Activated T-cell treated with anti-CD3 and anti-CD28 coated beads for 4 hours (primary cell): ENCODE measurements at places on chromosomes 3 and 15.

DNA sequence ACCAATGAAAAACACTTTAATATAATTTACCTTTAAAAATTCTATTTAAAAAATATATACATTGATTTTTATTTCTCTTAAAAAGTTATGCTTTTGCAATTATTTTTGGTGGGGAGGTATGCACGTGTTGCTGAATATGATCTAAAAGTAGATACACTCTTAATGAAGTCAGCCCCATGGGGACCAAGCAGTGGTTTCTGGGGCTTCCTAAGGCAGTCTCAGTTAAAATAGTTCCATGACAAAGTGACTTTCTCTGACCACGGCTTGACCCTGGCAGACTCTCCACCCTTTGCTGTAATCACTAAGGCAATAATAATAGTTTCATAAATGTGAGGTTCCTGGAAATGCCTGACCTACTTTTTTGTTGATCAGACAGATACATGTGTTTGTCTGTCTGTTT is 50.4 kb downstream of the CCR4 start:
- DNase-seq, result no peak

- DNase-seq, result no peak
These were observed 4.4 kb downstream of the DALRD3 start for GRCh38 chr3:49013738-49014660.

- no peak for DNase-seq
These were observed 312.1 kb downstream of the GRM7 start for GRCh38 chr3:7172996-7173395.

GRCh38 chr3:29144807-29145206 is 136.1 kb upstream of the RBMS3 start:
- no peak for DNase-seq

DNA sequence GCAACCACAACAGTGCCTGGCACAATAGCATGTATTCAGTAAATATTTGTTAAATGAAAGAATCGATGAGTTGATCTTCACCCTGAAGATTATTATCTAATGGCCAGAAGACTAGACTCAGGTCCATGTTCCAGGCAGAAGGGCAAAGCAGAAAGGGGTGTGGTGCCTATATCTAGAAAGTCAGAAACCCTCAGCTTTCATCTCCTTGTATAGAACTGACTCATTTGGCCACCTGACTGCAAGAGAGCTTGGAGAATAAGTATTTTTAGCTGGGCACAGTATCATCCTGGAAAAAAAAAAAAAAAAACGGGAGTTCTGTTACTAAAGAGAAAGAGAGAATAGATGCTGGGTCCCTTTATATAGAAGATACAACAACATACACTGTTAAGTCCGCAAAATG is 69.7 kb upstream of the SPRED1 start:
- DNase-seq, result no peak

DNA sequence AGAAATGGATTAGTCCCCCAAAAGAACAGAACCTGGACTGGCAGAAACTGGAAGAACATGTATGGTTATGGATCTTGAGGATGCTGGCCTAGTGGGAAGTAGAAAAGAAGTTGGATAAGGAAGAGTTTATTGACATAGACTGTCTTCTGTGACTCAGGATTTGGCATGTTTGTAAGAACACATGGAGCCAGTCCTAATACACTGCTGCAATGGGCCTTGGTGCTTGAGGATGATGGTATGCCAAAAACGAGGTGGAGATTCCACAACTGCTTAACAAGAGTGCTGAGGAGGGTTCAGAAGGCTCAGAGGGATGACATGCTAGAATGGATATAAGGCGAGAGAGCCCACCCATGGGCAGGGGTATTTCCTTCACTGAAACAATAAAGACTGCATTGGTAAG is 22.4 kb downstream of the LZTFL1 start:
- no peak for DNase-seq

DNA sequence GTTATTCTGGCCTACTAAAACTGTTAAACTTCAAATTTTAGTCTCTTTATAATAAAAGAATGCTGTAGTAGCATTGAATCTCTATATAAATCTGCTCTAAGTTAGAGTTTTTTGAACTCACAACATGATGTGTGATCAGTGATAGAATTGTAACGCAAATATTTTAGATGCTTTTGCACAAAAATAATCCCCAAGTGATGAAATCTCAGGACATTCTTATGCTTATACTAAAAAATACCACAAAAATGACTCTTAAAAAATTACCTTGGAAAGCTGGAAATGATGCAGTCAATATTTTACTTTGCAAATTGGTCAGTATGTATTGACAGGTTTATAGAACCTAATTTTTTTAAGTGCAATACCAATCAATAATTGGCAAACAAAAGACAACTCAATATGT is 375.3 kb downstream of the TBC1D5 start:
- DNase-seq, result no peak

- no peak for DNase-seq
These were observed 13.6 kb upstream of the XIRP1 start for GRCh38 chr3:39205919-39206516.

GRCh38 chr3:171757361-171758034 is 52.8 kb downstream of the PLD1 start:
- DNase-seq, result no peak

DNA sequence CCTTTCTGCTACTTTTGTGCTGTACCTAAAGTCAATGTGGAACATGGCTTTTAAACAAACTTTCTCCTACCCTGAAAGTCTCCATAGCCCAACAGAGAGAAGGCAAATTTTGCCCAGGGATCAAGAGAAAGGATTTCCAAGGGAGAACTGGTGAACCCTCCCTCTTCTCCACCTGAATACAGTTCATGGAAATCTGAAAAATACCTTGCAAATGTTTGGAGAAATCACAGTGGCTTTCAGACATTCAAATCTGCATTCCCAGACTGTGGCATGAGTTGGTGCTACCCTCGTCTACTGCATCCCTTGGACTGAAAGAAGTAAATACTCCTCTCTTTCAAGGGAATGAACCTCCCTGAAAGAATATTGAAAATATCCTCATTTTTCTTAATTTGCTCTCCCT is 38.7 kb downstream of the ZIC4 start:
- DNase-seq, result no peak

- DNase-seq, result no peak
These were observed 385.7 kb downstream of the LSAMP start for GRCh38 chr3:116059421-116060096.

GRCh38 chr3:195388380-195388779 is 54.4 kb downstream of the ACAP2 start:
- DNase-seq, result no peak

DNA sequence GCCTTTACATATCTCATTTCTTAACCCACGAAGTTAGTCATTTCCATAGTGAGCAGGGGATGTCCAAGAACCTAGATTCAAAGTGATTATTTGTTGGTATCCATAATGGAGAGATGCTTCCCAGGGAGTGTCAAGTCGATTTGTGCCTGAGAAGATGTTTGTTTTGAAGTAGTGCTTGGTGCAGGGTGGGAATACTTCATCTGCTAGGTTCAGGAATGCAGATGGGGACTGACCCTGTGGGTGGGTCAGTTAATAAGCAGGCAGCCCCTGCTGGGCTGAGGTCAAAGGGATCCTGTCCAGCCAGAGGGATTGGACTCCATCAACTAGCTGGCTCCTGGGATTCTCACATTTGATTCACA is 44.1 kb upstream of the VILL start:
- DNase-seq, result no peak

GRCh38 chr15:62561059-62561519 is 396.0 kb upstream of the C2CD4B start:
- no peak for DNase-seq

DNA sequence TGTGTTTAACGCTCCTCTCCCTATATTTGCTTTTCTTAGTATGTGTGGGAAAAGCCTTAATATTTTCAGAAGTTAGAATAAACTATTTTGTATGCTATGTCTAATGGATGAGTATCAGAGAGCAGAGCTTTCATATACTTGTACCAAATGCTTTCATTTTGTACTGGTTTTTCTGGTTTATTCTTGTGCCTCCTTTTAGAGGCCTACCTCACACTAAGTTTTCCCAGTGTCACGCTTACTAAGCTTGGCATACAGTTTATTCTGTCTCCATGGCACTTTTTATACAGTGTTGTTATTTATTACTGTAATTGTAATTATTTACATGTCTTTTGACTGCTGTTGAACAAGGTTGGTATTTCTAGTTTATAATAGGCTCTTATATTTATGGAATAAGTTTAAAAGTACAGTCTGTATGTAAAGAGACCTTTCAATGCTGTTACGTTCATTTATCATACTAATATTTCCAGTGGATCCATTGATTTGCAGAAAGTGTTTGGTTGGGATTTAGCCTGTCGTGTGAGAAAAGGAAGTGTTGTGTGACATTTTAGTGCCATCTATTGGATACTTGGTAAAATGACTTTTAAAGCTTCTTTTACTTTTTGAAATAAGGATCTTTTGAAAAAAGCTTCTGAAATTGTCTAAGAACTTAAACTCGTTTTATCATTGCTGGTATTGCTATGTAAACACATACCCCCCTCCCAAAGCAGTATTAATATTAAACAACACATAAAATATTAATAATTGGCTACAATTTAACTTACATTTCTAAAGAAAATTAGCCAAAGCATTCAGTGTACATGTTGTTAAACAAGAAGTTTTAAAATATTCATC is 5.2 kb upstream of the EBLN2 start:
- no peak for DNase-seq
